AG04450 (cell line): ENCODE measurements at places on chromosomes 16 and 17. TPM values are rescaled to one million over a fixed set of nuclear protein-coding genes. Genes with fewer than 3 reads are reported as not detected.

DNA sequence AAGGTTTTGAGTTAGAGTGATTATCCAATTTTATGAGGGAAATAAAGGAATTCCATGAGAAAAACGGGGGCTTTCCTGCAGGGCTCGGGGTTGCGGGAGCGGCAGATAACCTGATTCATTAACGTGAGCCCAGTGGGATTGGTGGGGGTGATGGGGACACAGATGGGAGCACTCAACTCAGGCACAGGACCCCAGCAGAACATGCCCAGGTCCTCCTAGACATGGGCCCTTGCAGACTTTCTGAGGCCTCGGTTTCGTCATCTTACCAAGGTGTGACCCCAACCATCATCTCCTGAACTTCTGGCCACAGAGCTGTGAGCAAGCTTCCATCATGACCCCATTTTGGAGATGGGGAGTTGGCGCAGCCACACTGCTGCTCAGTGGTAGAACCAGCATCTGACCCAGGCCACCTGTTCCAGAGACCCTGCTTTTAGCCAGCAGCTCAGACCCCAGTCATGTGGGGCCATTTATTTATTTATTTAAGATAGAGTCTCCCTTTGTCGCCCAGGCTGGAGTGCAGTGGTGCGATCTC lies 22.3 kb downstream of the CARHSP1 start:
- DNase-seq = no peak

- DNase-seq = no peak
Measured at GRCh38 chr16:78200023-78200389, 100.6 kb downstream of the WWOX start.

DNA sequence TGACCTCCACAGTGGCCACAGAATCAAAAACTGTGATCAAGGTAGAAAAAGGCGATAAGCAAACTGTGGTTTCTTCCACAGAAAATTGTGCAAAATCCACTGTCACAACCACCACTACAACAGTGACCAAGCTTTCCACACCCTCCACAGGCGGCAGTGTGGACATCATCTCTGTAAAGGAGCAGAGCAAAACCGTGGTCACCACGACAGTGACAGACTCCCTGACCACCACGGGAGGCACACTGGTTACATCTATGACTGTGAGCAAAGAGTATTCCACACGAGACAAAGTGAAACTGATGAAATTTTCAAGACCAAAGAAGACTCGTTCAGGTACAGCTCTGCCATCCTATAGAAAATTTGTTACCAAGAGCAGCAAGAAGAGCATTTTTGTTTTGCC lies 83.6 kb downstream of the C17orf58 start:
- no peak for DNase-seq

- DNase-seq = no peak
Measured at GRCh38 chr17:34671191-34671590, 91.8 kb downstream of the TMEM132E start.

MSRB1 gene
- 23.1 and 32.6 TPM in 2 replicates for polyA plus RNA-seq
